ENCODE measurements at places on chromosomes 11 and 22.

DNA sequence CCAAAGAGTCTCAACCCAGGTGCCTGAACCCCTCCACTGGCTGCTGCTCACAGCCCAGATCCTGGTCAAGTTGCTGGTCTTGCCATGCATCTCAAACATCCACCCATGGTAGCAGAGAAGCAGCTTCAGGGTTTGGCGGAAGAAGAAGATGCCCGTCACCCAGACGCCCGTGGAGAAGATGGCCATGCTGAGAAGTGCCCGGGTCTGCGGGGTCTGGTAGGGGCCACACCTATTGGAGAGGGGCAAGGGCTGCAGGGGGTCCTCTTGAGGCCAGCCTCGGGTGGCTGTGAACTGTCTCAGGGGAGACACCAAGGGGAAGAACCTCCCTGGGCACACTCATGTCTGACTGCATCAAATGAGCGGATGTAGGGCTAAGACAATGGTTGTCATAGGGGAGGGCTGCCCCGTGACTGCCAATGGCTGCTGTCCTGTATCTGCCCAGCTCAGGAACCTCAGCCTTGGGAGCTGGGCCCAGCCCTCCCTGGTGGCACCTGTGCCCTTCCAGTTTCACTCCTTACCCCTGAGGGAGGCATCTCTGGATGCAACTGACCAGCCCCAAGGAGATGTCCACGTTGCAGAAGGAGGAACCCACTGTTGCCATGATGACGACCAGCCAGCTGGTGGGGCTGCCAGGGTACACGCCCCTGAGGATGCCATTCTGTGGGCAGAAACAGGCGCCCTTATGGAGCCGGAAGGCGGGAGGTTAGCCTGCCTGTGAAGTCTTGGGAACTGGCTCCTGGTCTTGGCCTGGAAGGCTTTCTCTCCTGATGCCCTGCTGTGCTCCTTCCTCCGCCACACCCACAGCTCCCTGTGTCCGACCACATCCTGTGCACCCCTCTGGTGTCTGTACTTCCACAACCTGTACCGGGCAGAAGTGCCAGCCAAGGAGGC, 1.2 kb downstream of the CPT1B start:
- DNase-seq: no peak

DNA sequence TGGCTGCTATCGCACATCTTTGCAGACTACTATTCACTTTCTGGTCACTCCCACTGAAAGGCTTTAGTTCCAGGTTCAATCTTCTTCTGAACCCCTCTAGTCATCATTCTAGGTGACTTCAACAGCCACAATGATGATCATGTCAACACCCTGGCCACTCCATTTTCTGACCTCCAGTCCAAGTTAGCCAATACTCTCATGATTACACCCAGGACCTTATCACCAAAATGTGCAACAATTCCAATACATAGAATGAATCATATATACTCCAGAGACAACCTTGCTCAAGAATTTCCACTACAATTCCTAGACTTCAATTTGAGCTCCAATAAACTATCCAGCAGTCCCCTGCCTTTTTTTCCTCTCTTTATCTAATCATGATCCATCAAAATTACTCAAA, 70.7 kb downstream of the PAK1 start:
- no peak for DNase-seq

DNA sequence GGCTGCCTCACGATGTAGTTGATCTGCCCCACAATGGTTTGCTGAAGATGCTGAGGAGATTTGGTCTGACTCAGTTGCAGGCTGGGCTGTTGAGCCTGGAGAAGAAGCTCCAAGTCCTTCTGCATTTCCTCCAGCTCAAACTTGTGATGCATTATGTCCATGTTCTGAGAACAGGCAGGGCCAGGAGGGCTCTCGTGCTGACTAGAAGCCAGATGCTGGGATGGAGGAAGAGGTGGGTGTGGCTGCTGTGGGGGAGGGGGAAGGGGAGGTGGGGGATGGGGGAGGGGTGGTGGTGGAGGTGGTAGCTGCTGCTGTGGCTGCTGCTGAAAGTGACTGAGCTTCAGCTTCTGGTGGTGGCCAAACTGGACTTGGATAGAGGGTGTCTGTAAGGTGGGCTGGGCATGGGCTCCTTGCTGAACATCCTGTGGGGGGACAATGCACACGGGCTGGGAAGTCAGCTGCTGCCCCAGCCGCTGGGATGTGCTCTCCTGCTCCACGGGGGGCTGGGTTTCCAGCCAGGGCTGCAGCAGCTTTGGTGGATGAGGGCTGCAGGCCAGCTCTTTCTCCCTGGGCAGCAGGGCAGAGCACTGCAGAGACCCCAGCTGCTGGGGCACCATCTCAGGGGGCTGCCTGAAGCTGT, 42.1 kb downstream of the TRIM66 start:
- DNase-seq: no peak

GRCh38 chr22:50734343-50734771, 3.6 kb upstream of the ACR start:
- no peak for DNase-seq

- DNase-seq: no peak
Observed at GRCh38 chr11:68396516-68396915, 64.0 kb upstream of the PPP6R3 start.

- no peak for DNase-seq
Observed at GRCh38 chr11:132888226-132888625, 644.1 kb downstream of the OPCML start.

DNA sequence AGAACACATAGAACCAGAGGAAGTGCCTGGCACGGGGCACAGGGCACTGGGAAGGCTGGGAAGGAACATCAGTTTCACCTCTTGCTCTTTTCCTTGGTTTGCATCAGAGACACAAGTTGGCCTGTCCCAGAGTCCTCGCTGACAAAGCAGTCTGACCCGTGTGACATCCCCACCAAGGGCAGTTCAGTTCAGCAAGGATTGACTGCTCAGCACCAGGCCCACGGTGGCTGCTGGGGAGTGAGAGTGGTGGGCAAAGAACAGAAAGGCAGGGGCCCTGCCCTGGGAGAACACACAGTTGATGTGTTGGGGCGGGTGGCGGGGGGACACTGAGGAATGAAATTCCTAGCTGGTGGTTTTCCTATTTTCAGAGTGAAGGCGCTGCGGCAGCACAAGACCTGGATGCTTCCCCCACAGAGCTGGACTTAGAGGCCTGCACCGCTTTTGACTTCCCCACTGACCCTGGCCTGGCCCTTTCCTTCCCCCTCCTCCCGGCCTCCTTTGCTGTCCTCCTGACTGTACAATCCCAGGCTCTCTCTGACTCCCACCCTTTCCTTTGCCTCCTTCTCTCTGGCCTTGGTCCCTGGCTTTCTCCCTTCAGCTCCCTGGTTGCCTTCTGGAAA, 2.2 kb upstream of the TMPRSS13 start:
- DNase-seq: no peak

DNA sequence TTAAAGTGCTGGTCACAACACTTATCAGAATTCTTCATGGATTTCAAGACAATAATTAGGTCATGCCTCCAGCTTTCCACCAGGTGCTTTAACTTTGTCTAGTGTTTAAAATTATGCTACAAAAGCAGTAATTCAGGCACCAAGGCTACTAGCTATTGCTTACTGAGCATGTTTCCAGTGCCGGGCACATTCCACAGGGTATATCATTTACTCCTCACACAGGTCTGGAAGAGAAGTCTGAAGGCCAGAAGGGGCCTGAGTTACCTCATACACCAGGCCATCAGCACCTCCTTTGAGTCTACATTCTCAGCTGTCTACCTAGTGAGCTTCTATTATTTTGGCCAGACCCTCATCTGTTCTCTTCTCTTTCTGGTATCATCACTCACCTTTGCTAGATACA, 41.7 kb upstream of the LMO2 start:
- DNase-seq: no peak

- no peak for DNase-seq
Observed at GRCh38 chr22:17379944-17380343, 10.7 kb downstream of the CECR2 start.

GRCh38 chr11:65307298-65308229, 7.1 kb upstream of the CDC42EP2 start:
- no peak for DNase-seq

DNA sequence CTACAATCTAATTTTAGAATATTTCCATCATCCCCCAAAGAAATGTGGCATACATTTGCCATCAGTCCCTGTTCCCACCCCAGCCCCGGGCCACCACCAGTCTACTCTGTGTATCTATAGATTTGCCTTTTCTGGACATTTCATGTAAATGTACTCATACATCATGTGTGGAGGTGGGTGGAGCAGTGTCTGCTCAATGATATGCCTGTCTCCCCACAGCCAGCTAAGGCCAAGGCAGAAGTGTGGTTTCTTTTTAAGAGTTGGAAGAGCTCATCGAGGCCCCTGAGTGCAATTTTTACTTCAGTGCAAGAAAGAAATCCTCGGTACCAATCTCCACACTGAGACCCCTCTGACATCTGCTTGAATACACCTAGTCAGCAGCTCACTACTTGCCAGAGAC, 80.5 kb downstream of the TP53I11 start:
- DNase-seq: no peak

DNA sequence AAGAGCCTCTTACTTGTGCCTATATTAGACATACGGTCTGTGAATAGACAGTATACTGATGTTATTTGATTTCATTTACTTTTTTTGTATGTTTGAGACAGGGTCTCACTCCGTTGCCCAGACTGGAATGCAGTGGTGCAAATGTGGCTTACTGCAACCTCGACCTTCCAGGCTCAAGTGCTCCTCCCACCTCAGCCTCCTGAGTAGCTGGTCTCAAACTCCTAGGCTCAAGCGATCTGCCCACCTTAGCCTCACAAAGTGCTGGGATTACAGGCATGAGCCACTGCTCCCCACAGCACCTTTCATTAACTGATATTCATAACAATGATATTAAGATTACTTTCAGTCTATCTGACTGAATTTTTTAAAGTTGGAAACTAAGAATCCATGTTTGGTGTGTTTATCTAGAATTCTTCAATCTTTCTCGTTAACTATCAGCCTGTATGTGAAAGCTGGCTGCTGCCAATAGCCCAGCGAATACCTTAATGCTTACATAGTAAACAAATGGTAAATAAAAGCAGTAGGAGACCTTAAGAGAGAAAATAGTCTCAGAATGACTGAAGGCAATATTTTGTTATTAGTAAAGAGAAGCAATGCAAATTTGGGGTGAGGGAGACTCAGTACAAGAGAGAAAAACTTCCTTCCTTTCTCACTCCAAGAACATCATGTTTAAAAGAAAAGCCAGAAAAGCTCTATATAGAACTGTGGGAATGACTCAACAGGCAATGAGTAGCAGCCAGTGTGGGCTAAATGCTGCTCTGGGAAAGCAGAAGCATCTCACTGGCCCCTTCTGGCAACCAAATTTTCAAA, 101.9 kb downstream of the MRTFA start:
- DNase-seq: no peak

DNA sequence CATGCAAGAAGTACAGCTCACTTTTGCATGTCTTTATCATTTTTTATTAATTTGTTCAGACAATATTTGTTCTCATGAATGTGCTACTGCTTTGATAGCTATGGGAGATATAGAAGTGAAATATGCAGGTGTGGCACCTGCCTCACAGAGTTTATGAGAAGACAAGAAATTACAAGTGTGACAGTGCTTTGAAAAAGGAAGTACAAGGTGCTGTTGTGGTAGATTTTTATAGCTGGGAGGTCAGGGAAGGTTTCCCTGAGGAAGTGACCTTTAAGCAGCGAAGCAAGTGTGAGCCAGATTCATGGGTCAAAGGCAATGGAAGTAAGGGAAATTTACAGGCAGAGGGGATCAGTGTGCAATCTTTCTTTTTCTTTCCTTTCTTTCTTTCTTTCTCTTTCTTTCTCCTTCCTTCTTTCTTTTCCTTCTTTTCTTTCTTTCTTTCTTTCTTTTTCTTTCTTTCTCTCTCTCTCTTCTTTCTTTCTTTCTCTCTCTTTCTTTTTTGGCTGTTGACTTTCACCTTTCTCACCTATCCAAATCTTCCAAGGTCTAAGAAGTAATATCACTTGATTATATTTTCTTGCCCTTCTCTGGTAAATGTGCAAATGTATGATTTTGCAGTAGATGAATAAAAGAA, 6.4 kb upstream of the BMAL1 start:
- no peak for DNase-seq

- no peak for DNase-seq
Observed at GRCh38 chr11:19660076-19660475, 52.6 kb upstream of the NAV2 start.

DNA sequence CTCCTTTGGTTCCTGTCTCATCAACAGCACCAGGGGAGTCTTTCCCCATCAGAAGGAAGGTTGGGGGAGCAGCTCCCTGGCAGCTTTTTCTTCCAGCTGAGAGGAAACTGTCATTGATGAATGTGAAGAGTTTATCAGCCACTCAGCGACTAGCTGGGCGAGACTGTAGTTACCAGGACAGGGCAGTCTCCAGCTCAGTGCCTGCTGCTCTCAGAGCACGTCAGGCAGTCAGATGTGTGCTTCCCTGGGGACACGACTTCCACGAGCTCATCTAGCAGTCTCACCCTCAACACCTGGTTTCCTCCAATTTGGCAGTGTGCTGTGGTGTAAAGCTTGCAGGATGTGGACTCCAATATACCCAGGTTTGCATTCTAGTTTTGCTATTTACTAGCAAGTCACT, 12.5 kb upstream of the C1QTNF4 start:
- no peak for DNase-seq

DNA sequence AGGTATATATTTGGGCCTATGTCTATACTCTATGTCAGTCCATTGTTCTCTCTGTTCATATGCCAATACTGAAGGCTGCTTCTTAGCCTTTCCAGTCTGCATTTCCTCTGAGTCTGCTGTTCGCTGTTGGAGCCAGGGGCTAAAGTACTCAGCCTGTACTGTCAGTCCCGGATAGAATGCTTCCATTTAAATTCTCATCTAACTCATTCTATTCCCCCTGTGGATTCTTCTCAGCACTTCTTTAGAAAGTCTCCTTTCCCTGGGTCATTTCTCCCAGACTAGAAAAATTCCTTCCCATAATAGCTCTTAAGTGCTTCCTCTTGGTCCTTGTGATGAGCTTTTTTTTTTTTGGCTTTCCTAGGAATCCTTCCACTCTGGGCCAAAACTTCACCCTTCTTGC, 293.1 kb downstream of the KIRREL3 start:
- DNase-seq: no peak
